ENCODE measurements at places on chromosomes 4 and X.

DNA sequence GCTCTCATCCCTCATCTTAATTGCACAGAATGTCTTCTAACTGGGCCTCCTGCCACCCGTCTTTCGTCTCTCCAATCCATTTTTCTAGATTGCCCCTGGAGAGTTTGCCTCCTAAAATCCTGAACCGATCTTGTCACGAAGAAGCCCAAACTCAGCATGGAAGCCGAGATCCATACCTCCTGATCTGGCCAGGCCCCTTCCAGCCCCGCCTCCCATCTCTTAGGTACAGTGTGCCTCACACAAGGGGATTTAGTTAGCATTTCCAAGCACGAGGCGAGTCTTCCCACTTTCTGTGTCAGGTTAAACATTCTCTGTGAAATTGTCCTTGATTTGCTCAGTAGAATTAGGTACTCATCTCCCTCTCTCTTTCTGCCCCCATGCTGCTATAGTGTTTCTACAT lies 80.0 kb upstream of the TENM3 start:
- no peak for DNase-seq
- no peaks in the 10 kb centered on the region for H3K36me3 ChIP-seq
- no peak overlapping the region for H3K4me3 ChIP-seq
- H3K4me1 ChIP-seq = no peaks in the 10 kb centered on the region

- H3K27me3 ChIP-seq = peaks cover 49% of the 10 kb centered on the region
- DNase-seq = no peak
- H3K4me1 ChIP-seq = peaks cover 9% of the 10 kb centered on the region
- no peak overlapping the region for H3K4me3 ChIP-seq
- no peak overlapping the region for H3K27ac ChIP-seq
- peaks cover 2% of the 10 kb centered on the region for H3K36me3 ChIP-seq
Observed at GRCh38 chr4:118356731-118357130, 3.9 kb upstream of the PRSS12 start.

DNA sequence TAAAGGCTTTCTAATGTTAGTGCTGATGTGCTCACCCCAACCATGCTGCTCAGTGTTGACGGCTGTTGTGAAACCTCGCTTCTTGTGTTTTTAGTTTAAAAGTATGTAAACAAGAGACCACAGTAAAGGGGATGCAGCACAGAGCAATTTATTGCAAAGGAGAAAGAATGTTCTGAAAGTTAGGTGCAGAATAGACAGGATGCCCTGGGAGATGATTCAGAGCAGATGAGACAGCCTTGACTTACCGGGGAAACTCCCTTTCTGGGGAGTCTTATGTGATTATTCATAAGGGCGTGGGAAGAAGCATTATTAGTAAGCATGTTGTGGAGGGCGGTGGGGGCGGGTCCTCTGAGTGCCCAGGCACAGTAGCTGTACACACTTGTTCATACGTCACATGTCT lies 47.7 kb downstream of the EVC start:
- DNase-seq = peak; percentile 67
- H3K27ac ChIP-seq = peak overlapping the region; percentile 54
- no peaks in the 10 kb centered on the region for H3K27me3 ChIP-seq
- peak overlapping the region; percentile 7 for H3K4me3 ChIP-seq
- H3K36me3 ChIP-seq = no peaks in the 10 kb centered on the region
- peaks cover 5% of the 10 kb centered on the region for H3K4me1 ChIP-seq

- peaks cover 9% of the 10 kb centered on the region for H3K36me3 ChIP-seq
- DNase-seq = no peak
- no peaks in the 10 kb centered on the region for H3K4me1 ChIP-seq
- H3K27me3 ChIP-seq = no peaks in the 10 kb centered on the region
- H3K4me3 ChIP-seq = no peak overlapping the region
Observed at GRCh38 chrX:48487362-48487798, 11.4 kb downstream of the FTSJ1 start.

DNA sequence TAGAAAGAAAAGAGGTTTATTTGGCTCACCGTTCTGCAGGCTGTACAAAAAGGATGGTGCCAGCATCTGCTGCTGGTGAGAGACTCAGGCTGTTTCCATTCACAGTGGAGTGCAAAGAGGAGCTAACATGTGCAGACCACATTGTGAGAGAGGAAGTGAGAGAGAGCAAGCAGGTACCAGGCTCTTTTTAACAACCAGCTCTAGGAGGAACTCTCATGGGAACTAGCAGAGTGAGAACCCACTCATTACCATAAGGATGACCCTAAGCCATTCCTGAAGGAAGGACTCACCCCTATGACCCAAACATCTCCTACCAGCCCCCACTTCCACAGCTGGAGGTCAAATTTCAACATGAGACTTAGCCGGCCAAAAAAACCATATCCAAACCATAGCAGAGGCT lies 158.6 kb upstream of the ADGRL3 start:
- no peaks in the 10 kb centered on the region for H3K27me3 ChIP-seq
- H3K27ac ChIP-seq = no peak overlapping the region
- no peaks in the 10 kb centered on the region for H3K36me3 ChIP-seq
- DNase-seq = no peak
- H3K4me1 ChIP-seq = no peaks in the 10 kb centered on the region

DNA sequence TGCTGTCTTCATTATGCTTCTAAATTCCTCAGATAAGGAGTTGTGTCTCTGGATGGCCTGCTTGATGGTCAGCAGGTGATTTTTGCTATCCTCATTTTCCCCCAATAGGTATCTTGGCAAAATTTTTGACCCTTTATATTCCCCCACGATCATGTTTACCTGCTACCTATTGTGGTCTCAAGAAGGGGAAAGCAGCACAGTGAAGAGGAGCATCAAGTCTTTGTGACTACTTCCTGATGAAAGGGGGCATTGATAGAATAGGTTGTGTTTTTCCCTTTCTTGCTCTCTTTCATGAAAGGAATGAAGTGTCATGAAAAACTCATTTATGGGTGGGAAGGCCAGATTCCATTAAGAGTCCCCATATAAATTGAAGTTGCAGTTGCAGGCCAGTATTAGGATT lies 153.8 kb downstream of the KLF8 start:
- peaks cover 15% of the 10 kb centered on the region for H3K36me3 ChIP-seq
- peaks cover 31% of the 10 kb centered on the region for H3K4me1 ChIP-seq
- no peak for DNase-seq

DNA sequence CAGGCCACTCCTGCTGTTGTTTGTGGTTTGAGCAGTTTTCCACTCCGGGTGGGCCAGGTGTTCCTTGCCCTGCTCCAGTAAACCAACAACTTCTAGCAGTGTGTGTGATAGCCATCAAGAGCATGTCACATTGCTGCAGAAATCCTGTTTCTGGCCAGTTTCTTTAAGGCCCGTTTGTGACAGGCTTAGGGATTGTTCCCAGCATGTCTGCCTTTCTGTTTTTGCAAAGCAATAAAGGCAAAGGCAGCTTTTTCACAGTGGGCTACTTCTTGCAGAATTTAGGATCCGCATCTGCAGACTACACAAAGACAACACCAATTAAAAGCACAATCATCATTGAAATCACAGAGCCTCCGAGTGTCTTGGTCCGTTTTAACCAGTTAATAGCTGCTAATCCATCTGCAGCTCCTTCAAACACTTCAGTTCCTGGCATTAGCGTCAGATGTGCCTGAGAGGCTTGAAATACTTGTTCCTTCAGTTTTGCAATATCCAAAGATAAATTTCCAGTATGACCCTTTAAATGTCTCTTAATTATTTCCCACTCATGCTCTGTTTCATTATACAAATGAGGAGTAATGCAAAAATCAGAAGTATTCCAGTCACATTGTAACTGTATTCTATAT lies 65.1 kb downstream of the ADAM29 start:
- no peak overlapping the region for H3K27ac ChIP-seq
- DNase-seq = no peak
- no peak overlapping the region for H3K4me3 ChIP-seq
- H3K27me3 ChIP-seq = no peaks in the 10 kb centered on the region

DNA sequence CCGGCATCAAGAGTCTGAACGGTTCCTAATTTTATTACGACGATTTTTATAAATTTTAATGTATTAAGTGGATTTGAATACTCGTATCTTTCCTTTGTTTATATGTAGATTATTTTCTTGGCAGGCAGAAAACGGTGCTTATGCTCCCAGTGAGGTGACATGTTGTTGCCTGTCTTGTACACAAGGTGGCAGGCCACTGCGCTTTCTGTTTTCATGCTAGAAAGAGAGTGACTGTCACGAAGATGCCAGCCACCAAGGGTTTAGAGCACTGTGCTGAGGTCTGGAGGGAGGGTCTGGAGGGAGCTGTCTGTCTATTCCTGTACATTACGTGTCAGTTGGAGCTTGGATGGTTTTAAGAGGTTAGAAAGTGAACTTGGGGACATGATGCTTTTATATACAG lies 87.7 kb downstream of the SHROOM2 start:
- H3K27ac ChIP-seq = no peak overlapping the region
- peak; percentile 74 for DNase-seq
- peaks cover 15% of the 10 kb centered on the region for H3K27me3 ChIP-seq
- no peaks in the 10 kb centered on the region for H3K4me1 ChIP-seq
- no peaks in the 10 kb centered on the region for H3K36me3 ChIP-seq

- H3K36me3 ChIP-seq = peaks cover 14% of the 10 kb centered on the region
- no peaks in the 10 kb centered on the region for H3K27me3 ChIP-seq
- no peak overlapping the region for H3K4me3 ChIP-seq
- peak overlapping the region; percentile 65 for H3K27ac ChIP-seq
Observed at GRCh38 chrX:136754651-136755050, 26.1 kb downstream of the ARHGEF6 start.

DNA sequence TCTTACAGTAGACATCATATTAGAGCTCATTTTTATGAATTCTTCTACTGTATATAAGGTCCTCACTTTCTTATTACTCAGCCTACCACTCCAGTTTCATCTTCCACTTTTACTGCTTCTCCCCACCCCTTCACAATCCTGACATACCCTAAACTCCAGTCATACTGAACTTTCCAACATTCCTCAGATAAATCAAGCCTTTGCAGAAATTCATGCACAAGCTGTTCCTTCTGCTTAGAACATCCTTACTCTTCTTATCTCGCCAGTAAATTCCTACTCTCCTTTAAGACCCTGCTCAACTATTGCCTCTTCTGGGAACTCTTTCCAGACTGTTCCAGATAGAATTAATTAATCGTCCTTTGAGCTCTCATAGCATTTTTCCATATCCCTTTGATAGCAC lies 24.8 kb downstream of the RTL9 start:
- no peak overlapping the region for H3K27ac ChIP-seq
- H3K27me3 ChIP-seq = peaks cover 10% of the 10 kb centered on the region
- no peaks in the 10 kb centered on the region for H3K36me3 ChIP-seq
- DNase-seq = no peak
- no peak overlapping the region for H3K4me3 ChIP-seq

GRCh38 chr4:119099227-119099810 lies 36.3 kb upstream of the MYOZ2 start:
- no peaks in the 10 kb centered on the region for H3K4me1 ChIP-seq
- DNase-seq = no peak
- no peak overlapping the region for H3K27ac ChIP-seq
- no peaks in the 10 kb centered on the region for H3K27me3 ChIP-seq

- H3K4me1 ChIP-seq = no peaks in the 10 kb centered on the region
- no peak for DNase-seq
- H3K4me3 ChIP-seq = no peak overlapping the region
- H3K36me3 ChIP-seq = no peaks in the 10 kb centered on the region
- H3K27me3 ChIP-seq = no peaks in the 10 kb centered on the region
Observed at GRCh38 chrX:6468706-6469105, 66.2 kb downstream of the VCX3A start.

GRCh38 chr4:11497972-11498371 lies 69.3 kb upstream of the HS3ST1 start:
- peaks cover 11% of the 10 kb centered on the region for H3K4me1 ChIP-seq
- DNase-seq = no peak
- no peak overlapping the region for H3K27ac ChIP-seq
- H3K27me3 ChIP-seq = peaks cover 2% of the 10 kb centered on the region

GRCh38 chrX:110341189-110342035 lies 17.2 kb upstream of the RTL9 start:
- H3K36me3 ChIP-seq = no peaks in the 10 kb centered on the region
- no peaks in the 10 kb centered on the region for H3K4me1 ChIP-seq
- no peak overlapping the region for H3K4me3 ChIP-seq
- DNase-seq = no peak
- H3K27ac ChIP-seq = no peak overlapping the region

DNA sequence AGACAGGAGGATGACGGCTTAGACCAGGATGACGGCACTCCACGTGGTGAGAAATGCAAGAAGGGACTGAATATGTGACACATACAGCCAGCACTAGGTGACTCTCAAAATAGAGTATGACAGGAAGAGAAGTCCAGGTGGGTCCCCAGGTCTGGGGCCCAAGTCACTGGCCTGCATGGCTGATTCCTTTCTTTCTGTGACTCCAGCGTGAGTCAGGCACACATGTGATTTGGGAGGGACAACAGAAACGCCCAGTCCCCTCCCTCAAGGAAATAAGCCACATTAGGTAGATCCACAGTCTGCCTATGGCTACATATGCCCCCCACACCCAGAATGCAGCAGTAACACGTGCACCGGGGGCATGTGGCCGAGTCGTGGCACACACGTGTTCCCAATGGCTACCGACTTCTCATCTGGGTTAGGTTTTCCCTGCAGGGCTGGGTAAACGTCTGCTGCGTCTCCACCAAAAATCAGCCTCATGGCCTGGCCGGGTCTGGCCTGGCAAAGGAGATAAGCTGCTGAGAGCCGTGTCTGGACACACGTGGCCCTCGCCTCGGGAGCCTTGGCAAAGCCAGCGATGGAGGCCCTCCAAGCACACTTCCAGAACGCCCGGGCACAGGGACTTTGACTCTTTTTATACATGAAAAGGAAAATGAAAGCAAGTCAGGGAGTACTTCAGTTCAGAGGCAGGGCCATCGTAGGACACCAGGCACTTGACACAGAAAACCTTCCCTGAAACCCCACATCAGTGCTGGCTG lies 19.3 kb downstream of the SEL1L3 start:
- no peaks in the 10 kb centered on the region for H3K27me3 ChIP-seq
- H3K4me1 ChIP-seq = peaks cover 48% of the 10 kb centered on the region
- peak overlapping the region; percentile 64 for H3K27ac ChIP-seq
- peak; percentile 72 for DNase-seq

DNA sequence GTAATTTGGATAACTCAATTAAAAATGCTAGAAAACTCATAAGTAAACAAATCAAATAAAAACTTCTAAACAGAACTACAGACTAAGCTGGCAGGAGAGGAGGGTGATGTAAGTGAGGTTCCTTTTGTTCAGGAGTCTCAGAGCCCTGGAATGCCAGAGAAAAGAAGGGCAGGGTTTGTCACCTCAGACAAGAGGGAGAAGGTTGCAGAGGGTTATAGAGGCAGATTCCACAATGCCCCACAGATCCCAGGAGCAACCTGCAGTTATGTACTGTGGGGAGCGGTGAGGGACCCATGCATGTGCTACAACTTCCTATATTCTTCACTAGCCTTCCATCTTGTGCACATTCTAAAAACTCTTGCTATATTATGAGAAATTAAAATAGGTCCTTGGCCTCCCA lies 129.7 kb downstream of the CFAP299 start:
- H3K27ac ChIP-seq = no peak overlapping the region
- H3K4me3 ChIP-seq = no peak overlapping the region
- DNase-seq = peak; percentile 44
- peaks cover 7% of the 10 kb centered on the region for H3K4me1 ChIP-seq
- no peaks in the 10 kb centered on the region for H3K36me3 ChIP-seq
